ENCODE measurements at places on chromosomes 12 and 14.
A peak's percentile ranks its signal among the peaks of the same experiment; 100 is the strongest.

- DNase-seq: no peak
Observed at GRCh38 chr12:1821805-1822204, 1.4 kb downstream of the LRTM2 start.

- no peak for DNase-seq
Observed at GRCh38 chr12:108735855-108736254, 4.5 kb upstream of the CORO1C start.

DNA sequence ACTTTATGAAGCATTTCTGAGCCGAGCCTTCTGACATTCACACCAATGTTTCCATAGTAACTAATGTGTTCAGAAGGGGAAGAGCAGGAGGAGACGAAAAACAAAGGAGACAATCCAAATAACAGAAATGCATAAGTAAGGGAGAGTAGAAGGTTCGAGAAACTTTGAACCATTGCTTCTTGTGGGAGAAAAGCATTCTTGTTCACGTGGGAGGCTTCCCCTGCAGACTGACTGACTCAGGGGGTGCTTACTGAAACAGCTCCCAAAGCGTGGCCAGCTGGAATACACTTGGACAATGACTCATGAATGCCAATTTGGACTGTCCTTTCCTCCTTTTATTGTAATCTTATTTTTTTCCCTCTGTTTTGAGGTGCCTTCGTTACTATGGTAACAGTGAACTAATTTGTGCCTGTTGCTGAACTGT lies 73.9 kb downstream of the NEDD1 start:
- DNase-seq: no peak

DNA sequence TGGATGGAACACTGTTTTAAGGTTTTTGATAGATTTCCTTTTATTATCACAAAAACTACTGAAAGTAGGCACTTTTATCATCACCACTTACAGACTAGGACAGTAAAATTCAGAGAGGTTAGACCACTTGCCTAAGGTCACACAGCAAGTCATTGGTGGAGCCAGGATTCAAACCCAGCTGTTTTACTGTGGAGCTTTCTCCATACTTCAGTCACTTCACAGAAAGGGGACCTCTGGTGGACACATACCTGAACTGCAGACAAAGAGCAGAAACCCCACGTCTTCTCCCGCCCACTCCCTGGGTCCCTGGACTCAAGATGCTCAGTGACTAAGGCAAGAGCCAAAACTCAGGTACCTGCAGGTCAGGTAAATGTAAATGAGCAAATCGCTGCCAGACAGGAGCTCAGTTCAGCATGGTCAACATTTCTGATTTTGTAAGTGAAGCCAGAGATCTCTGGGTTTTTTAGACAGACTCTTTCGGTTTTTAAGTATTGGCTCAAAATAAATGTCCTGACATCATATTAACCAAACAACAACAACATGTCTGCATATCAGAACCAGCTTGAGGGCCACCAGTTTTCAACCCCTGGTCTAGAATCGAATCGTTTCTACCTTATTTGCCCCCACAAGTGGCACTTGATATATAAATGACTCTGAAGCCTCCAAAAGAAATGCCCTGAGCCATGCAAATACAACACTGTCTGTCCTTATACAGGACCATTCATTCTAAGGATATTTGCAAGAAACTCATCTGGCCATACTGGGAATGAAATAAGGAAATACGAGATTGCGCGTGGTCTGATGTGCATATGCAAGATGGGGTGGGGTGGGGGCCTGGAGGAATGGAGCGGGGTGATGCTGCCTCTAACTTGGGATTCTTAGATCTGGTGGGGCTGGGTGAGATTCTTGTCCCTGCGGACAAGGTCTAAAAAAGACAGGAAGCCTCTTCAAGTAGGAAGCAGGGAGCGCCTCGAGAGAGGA lies 110.9 kb downstream of the KSR2 start:
- peak; percentile 22 for DNase-seq

DNA sequence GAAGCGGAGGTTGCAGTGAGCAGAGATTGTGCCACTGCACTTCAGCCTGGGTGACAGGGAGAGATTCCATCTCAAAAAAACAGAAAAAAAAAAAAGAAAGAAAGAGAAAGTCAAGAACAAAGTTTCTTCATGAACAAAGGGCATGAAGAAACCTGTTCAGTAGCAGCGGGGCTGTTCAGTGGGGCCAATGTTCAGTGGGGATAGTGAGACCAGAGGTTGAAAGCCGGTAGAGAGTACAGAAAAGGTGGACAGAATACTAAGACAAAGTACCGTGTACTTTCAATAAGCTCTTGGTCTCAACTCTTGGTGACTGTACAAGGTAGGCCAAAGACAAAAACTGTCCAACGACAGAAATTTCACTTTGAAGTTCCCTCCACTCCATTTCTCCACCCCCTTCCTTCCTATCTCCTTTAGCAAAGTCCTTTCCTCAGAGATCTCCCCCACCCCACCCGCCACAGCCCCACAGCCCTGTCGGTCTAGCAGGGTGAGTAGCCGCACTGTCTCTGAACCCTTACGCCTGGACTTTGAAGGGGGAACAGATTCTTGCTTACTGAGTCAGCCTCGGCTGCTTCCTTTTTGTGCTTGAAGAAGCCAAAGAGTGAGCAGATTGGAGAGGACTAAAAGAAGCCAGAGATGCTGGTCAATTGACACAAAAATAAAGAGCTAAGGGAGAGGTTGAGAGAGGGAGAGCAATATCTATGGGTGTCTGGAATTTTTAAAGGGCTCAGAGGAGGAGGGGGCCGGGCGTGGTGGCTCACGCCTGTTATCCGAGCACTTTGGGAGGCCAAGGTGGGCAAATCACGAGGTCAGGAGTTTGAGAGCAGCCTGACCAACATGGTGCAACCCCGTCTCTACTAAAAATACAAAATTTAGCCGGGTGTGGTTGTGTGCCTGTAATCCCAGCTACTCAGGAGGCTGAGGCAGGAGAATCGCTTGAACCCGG lies 44.2 kb upstream of the FOS start:
- DNase-seq: no peak

DNA sequence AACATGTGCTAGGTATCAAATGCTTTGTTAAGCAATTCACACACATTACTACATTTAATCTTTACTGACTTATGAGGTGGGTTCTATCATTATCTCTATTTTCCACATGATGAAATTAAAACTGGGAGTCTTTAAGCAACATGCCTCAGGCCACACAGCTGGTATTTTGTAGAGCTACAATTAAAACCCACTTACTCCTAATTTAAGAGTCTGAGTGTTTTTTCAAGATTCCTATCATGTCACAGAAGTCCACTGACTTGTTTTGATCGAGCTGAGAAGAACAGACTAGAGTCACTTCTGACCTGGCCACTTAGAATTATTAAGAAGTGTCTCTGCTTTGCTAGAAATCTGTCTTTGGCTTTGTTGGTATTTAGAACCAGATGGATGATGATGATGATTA lies 670.7 kb downstream of the NRXN3 start:
- no peak for DNase-seq

DNA sequence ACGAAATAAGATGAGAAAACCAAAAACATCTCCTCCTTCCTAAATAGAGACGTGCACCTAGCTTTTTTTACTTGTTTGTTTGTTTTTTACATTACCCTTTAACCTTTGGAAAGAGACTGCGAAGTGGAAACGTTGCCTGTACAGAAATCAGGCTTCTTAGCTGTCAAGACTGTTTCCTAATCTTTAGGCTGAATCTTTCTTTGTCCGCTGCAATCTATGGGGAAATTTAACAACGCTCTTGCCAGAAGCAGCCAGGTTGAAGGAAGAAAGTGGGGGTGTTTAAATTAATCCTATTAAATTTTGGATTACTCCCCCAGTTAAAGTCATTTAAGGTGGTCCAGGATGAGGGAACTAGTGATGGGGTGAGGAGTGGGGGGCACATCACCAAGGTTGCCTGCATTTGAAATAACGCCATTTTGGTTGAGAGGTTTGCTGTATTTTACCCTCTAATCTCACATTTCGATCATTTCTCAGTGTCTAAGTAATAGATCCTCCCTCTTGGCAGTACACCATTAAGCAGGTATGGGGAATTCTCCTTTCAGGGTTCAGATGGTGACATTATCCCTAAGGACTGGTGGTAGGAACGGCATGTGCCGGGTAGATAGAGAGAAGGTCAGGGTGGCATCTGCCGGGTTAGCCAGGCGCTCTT lies 2.6 kb downstream of the FLRT2 start:
- no peak for DNase-seq

DNA sequence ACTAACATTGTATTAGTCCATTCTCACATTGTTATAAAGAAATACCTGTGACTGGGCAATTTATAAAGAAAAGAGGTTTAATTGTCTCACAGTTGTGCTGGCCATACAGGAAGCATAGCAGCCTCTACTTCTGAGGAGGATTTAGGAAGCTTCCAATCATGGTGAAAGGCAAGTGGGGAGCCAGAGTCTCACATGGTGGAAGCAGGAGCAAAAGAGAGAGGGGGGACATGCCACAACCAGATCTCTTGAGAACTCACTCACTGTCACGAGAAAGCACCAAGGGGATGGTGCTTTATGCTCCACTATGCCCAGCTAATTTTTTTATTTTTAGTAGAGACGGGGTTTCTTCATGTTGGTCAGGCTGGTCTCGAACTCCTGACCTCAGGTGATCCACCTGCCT lies 13.3 kb downstream of the OS9 start:
- no peak for DNase-seq

DNA sequence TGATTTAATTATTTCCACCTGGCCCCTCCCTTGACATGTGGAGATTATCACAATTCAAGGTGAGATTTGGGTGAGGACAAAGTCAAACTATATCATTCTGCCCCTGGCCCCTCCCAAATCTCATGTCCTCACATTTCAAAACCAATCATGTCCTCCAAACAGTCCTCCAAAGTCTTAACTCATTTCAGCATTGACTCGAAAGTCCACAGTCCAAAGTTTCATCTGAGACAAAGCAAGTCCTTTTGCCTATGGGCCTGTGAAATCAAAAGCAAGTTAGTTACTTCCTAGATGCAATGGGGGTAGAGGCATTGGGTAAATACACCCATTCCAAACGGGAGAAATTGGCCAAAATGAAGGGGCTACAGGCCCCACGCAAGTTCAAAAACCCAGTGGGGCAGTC lies 31.1 kb upstream of the SPATA7 start:
- no peak for DNase-seq

- DNase-seq: no peak
Observed at GRCh38 chr14:98976271-98976670, 295.7 kb downstream of the BCL11B start.

GRCh38 chr12:4039931-4040330 lies 166.7 kb upstream of the PARP11 start:
- no peak for DNase-seq

GRCh38 chr12:94267537-94267872 lies 119.1 kb downstream of the PLXNC1 start:
- no peak for DNase-seq

DNA sequence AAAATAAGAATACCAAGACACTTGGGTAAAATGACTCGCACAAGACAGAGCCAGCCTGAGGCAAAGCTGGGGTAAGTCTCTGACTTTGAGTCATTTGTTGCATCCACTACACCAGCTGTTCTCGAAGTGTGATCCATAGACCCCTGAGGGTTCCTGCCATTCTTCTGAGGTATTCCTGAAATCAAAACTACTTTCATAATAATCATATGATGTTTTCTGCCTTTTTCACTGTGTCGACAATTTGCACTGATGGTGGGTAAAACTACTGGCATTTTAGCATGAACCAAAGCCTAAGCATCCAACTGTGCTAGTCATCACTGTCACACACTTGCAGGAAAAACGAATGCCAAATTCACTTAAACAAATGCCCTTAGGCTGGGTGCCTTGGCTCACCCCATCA lies 135.5 kb upstream of the FUT8 start:
- DNase-seq: no peak

GRCh38 chr12:112115259-112116045 lies 6.9 kb upstream of the NAA25 start:
- DNase-seq: no peak

- no peak for DNase-seq
Observed at GRCh38 chr14:60174352-60175254, 9.4 kb upstream of the DHRS7 start.

GRCh38 chr14:21300892-21301291 lies 21.0 kb downstream of the RPGRIP1 start:
- DNase-seq: peak; percentile 21

DNA sequence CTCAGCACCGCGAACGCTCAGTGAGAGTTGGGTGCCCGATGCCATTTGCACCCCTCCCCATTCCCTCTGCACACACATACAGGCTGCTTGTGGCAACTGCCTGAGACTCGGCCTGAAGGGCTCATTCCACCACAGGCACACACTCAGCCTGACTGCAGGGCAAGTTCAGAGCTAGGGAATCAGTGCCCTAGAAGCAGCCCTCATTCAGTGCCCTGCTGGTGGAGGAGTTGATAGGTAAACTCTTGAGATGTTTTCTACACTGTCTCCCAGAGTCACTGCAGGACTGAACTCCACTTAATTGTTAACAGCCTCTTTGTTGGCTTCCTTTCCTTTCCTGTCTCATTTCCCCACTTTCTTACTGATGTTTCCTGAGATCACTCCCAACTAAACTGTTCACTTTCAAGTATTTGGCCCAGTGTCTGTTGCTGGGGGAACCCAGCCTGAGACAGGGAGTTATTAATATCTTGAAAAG lies 16.9 kb downstream of the PPP1R36 start:
- no peak for DNase-seq

- DNase-seq: no peak
Observed at GRCh38 chr12:19799895-19800602, 360.8 kb downstream of the AEBP2 start.

- no peak for DNase-seq
Observed at GRCh38 chr14:67410313-67410712, 1.7 kb downstream of the PLEK2 start.

- DNase-seq: peak; percentile 68
Observed at GRCh38 chr14:104800771-104801519, at the start of gene ZBTB42. Gene ZBTB42 (plus strand): TSS chr14:104801101. CDS start chr14:104801198, 97 bp downstream.

DNA sequence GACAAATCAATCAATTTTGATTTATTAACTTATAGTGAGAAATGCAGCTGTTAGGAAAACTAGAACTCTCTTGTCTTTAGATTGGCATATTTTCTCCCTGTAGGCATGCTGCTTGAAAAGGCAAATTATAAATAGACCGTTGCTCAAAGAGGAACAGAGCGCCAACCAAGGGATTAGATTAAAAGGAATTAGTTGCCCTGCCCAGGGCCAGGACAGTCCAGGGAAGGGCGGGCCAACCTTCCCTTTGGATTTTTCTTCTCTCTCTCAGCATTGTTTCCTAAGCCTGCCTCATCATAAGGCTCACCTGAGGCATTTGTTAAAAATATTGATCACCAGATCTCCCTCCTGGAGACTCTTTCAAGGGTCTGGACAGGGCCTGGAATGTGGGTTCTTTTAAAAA lies 8.6 kb downstream of the CIPC start:
- DNase-seq: no peak

DNA sequence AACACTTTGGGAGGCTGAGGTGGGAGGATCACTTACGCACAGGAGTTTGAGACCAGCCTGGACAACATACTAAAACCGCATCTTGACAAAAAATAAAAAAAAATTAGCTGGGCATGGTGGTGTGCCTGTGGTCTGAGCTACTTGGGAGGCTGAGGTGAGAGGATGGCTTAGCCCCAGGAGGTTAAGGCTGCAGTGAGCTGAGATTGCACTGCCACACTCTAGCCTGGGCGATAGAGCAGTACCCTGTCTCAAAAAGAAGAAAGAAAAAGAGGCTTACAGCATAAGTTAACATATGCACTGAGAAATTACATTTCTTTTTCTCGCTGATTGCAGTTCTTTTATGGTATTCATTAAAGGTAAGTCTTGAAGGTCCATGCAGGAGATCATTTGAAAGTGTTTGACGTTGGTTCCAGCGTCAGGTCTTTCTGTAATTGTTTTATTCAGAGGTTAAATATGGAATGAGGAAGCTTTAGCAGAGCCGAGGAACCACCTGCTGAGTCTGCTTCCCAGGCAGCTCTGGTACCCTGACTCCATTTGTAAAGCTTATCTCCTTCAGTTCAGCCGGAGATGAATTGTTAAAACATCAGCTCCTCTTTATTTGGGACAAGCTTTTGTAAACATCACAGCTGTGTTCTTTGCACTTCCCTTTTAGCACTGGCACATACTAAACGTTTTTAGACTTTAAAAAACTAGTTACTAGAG lies 18.5 kb downstream of the SFSWAP start:
- DNase-seq: no peak
